ENCODE measurements at places on chromosomes 6 and 20.

DNA sequence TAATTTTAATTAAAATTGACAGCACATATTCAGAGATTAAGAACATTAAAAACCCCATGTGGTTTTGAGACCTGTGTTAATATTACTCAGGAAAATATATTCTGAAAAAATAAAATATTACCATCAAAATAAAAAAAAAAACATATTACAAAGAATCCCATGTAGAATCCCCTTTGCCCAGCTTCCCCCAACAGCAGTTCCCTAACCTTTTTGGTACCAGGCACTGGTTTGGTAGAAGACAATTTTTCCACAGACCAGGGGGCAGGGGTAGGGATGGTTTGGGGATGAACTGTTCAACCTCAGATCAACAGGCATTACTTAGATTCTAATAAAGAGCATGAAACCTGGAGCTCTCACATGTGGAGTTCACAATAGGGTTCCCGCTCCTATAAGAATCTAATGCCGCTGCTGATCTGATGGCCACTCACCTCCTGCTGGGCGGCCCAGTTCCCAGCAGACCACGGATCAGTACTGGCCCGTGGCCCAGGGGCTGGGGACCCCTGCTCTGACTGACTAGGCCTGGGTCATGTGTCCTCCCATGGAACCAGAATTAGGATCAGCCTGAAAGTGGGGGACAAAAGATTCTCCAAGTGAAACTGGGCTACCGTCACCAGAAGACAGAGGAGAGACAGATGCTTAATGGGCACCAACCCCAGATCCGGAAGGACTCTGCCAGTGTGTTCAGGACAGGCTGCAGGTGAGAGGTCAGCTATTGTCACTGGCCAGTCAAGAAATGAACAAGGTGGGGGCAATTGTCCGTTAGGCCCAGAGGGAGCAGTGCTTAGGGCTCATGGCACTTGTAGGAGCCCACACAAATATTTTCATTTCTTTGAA lies 235.5 kb downstream of the PREX1 start:
- no peak for DNase-seq

DNA sequence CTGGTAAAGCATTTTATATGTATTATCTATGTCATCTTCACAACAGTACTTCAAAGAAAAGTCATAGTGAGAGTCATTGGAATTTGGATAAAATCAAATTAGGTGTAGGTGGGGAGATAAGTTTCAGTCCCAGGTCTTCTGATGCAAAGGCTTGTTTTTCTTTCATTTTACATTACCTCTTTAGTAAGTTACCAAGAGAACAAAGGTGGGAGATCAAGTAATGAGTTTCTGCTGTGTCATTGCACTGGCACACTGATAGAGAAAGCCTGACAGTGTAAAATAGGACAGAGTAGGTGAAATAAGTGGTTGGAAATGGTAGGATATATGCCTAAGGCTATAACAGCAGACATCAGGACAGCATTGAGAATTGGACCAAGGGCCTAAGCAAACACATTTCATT lies 250.4 kb downstream of the NKAIN2 start:
- DNase-seq, result no peak

GRCh38 chr20:6819599-6819998 lies 52.1 kb downstream of the BMP2 start:
- no peak for DNase-seq

- no peak for DNase-seq
Observed at GRCh38 chr20:34703424-34704176, 544 bp upstream of the TP53INP2 start.

DNA sequence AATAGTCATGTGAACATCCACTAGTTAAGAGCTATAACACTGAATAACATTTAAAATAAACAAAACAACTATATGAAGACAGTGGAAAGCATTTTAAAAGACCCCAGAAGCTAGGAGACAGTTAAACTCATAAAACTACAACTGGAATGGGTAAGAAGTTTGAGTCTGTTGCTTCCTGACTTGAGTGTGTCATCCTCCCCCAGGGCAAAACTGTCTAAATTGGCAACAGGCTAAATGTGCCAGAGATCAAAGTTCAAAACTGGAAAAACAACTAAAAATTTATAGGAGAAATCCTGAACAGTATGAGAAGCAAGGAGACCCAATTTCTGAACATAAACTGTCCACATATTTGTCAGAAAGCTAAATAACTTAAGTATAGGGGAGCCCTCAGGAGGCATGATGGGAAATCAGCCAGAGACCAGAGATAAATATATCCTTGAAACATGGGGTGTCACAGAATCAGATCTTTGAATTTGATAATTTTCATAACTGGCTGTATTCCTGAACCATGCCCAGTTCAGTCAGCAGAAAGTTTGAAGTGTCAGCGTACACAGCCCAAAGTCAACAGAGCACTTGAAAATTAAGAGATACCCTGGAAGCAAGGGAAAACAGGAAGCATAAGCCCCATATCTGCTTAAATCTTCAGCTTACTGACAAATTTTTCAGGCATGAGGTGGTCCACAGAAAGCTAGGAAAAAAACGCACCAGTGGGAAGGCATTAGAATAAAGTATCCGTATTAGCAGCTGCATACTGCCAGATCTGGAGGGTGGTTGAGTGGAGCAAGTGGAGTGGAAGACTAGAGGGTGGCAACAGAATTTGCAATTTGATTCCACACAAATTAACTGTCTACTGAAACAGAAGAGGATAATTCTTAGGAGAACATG lies 516.1 kb upstream of the MAN1A1 start:
- no peak for DNase-seq

GRCh38 chr6:152316024-152316423 lies 321.1 kb downstream of the SYNE1 start:
- DNase-seq, result no peak

DNA sequence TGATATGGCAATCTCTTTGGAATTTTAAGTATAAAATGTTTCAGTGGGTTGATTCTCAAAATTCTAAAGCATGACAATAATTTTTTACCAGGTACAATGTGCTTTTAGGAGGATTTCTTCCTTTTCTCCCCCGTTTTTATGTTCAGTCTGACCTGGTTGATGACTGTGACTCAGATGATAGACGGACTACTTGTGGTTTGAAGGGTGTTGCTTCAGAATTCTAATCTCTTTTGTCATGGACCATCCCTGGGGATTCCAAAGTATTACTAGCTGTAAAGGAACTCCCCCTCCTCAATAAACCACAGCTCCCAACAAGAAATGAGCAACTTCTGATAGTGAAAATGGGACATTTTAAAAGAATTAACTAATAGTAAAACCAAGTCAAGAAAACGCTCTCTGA lies 34.9 kb upstream of the TNFAIP3 start:
- no peak for DNase-seq

GRCh38 chr6:44004136-44004535 lies 123.1 kb downstream of the MRPL14 start:
- no peak for DNase-seq

DNA sequence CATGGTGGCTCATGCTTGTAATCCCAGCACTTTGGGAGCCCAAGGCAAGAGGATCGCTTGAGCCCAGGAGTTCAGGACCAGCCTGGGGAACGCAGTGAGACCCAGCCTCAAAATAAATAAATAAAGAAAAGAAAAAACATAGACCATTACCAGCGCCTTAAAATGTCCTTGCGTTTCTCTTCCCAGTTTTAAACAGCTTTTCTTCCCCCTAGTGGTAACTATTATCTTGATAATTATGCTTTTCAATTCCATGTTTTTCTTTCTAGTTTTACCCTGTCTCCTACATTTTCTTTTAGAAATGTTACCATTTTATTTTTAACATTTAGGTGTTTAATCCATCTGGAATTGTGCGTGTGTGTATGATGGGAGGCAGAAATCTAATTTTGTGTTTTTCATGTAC lies 24.4 kb downstream of the DNAH8 start:
- no peak for DNase-seq

DNA sequence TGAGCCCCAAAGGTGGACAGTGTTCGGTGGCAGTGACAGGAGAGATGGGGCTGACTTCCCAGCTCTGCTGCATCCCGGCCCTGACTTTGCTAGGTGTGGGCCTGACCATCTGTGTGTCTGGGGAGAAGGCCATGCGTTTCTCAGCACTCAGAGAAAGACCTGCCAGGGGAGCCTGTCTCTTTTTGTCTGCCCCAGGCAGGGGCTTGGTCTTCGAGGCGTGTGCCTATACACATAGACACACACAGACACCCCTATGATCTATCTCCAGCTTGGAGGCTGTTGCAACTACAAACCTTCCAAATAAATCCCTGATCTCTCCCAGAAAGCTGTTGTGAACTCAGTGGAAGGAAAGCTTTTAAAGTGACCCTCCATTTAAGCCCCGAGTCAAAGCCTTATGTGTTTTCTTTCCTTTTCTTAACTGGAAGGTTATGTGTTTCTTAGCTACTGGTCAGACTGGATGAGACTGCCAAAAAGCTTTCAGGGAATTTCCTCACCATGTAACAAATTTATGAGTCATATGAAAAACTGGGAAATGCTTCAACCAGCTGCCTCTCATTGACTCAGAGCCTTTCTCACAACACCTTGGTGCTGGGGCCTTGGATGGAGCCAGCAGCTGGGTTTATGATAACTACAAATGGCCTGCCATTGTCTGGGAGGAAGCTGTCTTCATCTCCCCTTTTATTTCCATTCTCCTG lies 102.6 kb downstream of the CDC5L start:
- DNase-seq, result no peak

- no peak for DNase-seq
Observed at GRCh38 chr20:2751347-2751877, 49.0 kb downstream of the CPXM1 start.

DNA sequence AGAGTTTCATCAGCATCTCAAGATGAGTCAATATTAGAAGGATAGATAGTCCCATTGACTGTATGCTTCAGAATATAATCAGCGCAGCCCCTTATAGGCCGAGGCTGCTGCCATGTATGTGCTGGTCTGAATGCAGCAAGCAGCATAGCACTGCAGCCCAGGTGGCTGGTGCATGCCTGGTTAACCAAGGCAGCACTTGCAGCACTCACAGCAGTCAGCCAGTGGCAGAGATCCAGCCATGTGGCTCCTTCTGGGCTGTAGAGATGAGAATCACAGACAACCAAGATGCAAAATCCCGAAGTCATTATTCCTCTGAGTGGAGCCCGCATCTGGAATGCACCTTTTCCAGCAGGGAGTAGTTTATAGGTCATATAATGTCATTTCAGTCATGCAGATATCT lies 251.9 kb downstream of the UST start:
- no peak for DNase-seq

GRCh38 chr6:116971959-116972358 lies 94.9 kb downstream of the RFX6 start:
- no peak for DNase-seq

GRCh38 chr6:83708546-83708969 lies 343 bp downstream of the SNAP91 start:
- DNase-seq, result no peak

- no peak for DNase-seq
Observed at GRCh38 chr6:54135665-54136369, 24.6 kb downstream of the MLIP start.

DNA sequence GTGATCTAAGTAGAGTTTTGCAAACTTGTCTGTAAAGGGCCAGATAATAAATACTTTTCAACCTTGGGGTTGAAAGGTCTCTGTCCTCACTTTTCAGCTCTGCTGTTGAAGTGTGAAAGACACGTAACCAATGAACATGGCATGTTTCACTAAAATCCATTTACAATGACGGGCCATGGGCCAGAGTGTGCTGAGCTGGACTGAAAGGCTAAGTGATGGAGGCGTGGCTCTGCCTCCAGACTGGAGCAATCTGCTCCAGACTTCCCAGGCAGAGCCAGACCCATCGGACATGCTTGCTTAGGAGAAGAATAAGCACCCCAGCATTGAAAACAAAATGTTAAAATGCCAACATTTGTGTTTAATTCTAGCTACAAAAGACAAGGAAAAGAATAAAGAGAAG lies 41.4 kb downstream of the SCAND1 start:
- no peak for DNase-seq

GRCh38 chr6:113805811-113806495 lies 51.2 kb upstream of the MARCKS start:
- no peak for DNase-seq
